Activated naive CD8-positive, alpha-beta T cell treated with anti-CD3 and anti-CD28 coated beads, Interleukin-2, amount 50 U/mL, for 24 hours (primary cell): ENCODE measurements at places on chromosomes 3 and 15.

DNA sequence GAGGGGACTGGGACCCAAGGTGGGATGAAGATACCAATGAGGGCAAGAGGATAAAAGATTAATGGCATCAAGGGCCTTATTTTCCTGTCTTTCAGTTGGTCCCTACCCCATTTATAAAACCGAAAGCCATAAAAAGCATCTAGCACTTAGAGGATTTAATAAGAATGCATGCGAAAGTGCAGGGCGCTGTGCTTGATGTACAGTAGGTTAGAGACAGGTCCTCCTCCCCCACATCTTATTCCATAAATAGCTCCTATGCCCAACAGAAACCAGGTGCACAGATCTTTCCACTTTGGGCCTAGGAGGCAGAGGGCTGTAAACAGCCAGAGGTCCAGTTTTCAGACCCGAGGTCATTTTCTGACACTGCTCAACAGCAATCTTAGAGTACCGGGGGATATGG is 1.2 kb downstream of the LPCAT4 start:
- no peak for DNase-seq

DNA sequence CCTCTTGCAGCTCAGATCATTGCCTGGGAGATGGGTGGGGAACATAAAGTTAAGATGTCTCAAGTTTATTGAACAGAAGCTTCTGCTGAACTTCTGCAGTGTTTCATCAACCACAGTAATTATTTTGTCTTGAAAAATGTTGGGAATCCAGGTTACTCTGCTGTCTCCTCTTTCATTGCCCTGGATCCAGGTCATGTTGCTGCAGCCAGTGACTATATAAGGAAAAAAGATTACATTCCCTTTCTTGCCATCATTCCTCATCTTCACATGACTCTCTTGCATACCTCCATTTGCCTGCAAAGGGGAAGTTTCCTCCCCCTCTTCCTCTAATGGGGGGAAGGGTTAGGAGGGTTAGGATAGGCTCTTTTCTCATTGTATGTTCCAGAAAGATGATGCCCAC is 15.1 kb downstream of the GMNC start:
- DNase-seq: no peak

- peak; percentile 83 for DNase-seq
Observed at GRCh38 chr15:91706322-91707032, 147.0 kb upstream of the SLCO3A1 start.

DNA sequence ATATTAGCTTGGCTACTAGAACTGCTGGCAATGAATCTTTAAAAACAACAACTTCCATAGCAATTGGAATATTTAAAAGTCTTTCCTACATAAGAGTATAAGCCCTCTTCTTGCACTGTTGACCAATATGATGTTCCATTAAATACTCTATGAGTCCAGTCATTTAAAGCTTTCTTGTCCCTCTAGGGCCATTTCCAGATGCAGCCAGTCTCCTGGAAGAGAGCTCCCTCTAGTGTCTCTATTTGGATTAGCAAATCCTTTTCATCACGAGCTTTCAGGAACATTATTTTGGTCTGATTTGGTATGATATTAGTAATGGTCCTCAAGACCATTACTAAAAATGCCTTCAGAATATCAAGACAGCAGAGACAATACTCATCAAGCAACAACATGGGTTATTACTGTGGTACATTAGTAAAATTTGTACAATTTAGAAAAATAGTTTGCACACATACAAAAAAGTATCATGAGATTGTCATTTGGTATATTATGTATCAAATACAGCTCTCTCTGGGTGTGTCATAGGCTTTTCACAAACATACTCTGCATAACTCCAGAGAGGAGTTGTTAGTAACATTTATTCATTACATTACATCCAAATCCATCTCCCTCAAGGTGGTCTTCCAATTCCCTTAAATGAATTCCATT is 101.3 kb downstream of the DPH6 start:
- no peak for DNase-seq

GRCh38 chr3:39460677-39461076 is 6.8 kb upstream of the MOBP start:
- no peak for DNase-seq

DNA sequence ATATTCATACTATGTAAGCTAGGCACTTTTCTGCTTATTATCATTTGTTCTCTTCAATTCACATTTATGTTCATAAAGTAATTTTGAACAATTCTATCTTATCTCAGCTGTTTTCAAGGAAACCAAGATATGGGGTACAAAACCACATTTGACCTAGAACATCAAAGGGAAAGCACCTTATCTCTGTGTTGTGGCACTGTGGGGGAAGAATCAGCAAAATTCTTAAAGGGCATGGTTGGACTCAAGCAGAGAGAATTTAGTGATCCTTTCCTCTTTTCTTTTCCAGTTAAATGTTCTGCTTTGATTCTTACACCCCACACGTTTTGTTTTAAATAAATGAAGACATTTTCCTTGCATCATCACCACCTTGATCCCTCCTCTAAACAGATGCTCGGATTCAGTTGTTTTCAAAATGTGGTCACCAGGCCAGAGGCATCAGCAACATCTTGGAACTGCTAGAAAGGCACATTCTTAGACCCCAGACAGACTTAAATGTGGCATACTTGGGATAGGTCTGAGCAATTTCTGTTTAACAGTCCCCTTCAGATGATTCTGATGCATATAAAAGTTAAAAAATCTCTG is 128.4 kb upstream of the TP63 start:
- no peak for DNase-seq

- DNase-seq: no peak
Observed at GRCh38 chr15:47505712-47506328, 211.5 kb upstream of the SEMA6D start.

DNA sequence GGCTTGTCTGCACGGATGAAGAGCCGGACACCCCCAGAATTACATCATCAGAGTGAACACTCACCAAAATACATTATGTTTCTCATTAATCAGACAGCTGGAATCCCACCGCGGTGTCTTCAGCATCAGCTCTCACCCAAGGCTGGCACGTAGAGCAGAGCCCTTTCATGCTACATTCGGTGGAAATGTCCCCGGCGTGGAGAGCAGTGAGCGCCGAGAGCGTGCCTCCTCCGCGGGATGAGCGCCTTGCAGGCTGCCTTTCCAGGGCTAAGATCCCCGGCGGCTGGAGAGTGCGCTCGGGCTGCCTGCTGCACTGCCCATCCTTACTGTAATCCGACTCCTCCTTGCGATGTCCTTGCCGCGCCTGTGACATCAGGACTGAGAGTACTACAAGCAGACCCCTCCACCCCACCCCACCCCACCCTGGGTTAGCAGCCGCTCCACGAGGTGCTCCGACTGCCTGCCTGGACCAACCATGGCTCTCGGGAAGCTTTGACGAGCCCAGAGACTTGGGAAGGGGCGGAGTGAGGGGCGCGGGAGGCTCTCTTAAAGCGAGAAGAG is at the start of gene ZNF385D:
Gene ZNF385D, minus strand, starts transcription at position 380 of the 561 bp plus-strand sequence. Its CDS starts 294 bp downstream, at position 86.
- no peak for DNase-seq

- DNase-seq: no peak
Observed at GRCh38 chr15:92205255-92205739, 188.4 kb upstream of the ST8SIA2 start.

- DNase-seq: no peak
Observed at GRCh38 chr3:156606729-156607128, 51.8 kb upstream of the SSR3 start.

GRCh38 chr3:113251817-113252216 is 40.5 kb downstream of the BOC start:
- no peak for DNase-seq

GRCh38 chr3:133171831-133172230 is 133.6 kb downstream of the TMEM108 start:
- no peak for DNase-seq

- DNase-seq: no peak
Observed at GRCh38 chr3:44924457-44925084, 50.2 kb downstream of the TGM4 start.

- no peak for DNase-seq
Observed at GRCh38 chr3:138694287-138695007, 85.9 kb downstream of the FAIM start.

GRCh38 chr3:189507856-189508255 is 123.3 kb upstream of the TP63 start:
- no peak for DNase-seq

- no peak for DNase-seq
Observed at GRCh38 chr3:5972586-5972985, 785.1 kb downstream of the EDEM1 start.

GRCh38 chr3:99966662-99967416 is 147.5 kb downstream of the FILIP1L start:
- no peak for DNase-seq

DNA sequence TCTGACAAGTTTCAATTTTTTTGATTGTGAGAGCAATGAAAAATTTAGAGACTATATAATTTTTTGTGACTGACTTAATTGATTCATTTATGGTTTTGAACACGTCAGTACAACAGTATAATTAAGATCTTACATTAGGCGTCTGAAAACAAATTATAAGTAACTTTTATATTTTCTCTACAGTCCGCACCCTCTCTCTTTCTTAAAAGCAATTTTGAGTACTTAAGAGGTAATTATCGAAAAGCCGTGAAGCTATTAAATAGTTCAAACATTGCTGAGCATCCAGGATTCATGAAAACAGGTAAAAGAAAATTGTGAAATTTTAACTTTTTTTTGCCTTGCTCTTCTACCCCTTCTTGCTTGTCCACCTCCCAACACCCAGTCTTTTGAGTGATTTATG is 34.9 kb downstream of the CNOT10 start:
- DNase-seq: no peak

DNA sequence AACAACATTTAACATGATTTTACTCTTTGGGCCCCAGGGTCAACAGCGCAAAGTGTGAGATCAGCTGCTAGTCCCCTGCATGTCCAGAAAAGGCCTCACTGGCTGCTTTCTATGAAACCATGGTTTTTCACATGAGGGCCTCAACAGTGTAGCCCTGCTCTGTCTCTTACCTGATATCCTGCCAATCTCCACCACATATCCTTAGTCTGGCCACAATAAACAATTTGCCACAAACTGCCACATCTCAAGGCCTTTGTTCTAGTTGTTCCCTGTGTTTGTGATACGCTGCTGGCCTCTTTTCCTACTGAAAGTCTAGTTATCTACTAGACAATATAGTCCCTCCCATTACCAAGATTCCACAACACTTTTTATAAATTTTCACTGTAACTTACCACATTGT is 17.7 kb downstream of the VPS39 start:
- DNase-seq: no peak

GRCh38 chr3:111747490-111747889 is 111.6 kb upstream of the PHLDB2 start:
- no peak for DNase-seq

GRCh38 chr3:60188803-60189202 is 1062.4 kb downstream of the FHIT start:
- DNase-seq: no peak

DNA sequence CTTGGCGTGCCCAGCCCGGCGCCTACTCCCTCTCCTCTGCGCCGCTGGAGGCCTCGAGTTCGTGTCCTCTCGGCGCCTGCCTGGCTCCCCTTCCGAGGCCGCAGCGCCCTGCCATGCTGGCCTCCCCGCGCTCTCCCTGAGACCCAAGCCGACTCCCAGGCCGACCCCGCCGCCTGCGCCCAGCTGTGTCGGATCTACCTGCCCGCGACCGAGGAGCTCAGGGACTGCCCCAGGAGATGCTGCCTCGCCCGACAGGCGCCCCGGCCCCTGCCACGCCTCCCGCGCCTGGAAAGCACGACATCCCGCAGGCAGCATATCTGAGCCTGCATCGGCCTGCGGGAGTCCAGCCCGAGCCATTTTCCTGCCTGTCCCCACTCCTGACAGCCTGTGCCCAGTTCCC is 16.1 kb downstream of the PAQR9 start:
- no peak for DNase-seq

- no peak for DNase-seq
Observed at GRCh38 chr3:15113471-15113870, 14.5 kb upstream of the RBSN start.
